ENCODE measurements at places on chromosomes 12 and 14.

DNA sequence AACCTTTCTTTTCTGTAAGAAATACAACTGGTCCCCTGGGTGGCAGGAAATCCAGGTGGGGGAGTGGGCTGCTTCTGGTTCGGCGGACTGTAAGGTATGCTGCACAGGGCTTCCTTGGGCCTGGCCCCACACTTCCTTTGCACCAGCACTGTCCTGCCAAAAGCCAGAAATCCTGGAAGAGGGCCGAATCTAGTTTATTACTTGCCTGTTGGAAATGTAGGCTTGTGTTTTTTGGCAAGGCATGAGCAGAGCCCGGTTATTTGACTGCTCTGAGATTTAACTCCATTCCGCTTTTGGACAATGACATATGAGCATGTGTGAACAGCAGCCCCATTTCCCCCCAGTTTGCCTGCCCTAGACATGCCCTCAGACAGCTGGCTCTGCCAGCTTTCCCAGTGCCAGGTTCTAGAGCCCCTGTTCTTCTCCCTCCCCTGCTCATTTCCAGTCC lies 86.6 kb downstream of the BORCS5 start:
- DNase-seq, result no peak

- no peak for DNase-seq
Observed at GRCh38 chr12:93626160-93626559, 51.0 kb upstream of the CRADD start.

DNA sequence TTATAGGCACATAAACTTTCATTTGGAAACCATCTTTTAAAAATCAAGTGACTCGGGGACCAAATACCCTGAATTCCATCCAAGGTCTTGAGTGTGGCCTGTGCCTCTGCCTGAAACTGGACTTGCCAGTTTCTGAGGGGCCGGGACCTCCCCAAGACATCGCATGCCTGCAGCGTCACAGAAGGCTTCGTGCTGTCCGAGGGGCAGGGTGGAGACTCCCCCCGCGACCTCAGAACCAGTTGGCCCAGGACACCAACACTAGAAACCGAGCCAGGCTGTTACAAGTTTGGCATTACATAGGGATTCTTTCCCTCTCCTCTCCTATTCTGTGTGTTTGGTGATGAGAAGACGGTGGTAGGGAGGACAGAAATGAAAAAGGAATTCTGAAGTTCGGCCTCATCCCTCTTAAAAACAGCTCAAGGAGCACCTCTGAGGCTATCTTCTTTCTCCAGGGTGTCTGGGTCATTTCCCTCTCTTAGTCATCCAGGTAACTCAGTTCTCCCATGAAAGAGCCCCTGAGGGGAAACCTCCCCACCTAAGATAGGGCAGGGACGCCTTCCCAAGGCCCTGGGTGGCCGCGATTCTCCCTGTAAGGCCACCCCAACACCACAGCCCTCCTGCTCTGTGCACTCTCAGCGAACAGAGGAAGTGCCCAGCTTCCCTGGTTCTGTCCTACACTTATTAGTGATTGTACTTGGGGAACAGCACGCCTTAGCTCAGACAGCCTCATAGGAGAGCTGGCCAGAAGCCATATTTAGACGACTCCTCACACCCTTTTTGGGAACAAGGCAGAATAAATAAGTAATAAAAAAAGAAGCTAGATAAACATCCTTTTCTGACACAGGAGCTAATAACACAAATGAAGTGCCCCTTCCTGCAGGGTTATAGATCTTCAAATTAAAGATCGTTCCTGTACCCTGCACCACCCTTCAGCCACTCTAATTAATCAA lies 93.8 kb downstream of the BCL11B start:
- DNase-seq, result no peak

DNA sequence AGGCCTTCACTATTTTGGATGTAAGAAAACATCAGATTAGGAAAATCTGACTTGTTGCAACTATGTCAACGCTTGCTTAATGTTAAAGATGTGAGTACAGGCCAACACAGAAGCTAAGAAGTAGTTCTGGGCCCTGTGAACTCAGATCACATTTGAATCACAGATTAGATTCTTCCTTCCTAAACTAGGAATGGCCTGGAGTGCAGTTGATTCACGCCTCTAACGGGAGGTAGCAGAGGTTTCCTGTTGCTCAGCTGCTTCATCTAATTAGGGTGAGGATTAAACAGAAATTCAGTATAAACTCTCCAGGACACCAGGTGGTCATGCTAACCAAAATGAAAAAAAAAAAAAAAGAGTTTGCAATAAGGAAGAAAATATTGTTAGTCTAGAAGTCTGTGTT lies 314.3 kb downstream of the TRHDE start:
- no peak for DNase-seq

GRCh38 chr12:46763230-46763629 lies 62.6 kb downstream of the SLC38A4 start:
- DNase-seq, result no peak

DNA sequence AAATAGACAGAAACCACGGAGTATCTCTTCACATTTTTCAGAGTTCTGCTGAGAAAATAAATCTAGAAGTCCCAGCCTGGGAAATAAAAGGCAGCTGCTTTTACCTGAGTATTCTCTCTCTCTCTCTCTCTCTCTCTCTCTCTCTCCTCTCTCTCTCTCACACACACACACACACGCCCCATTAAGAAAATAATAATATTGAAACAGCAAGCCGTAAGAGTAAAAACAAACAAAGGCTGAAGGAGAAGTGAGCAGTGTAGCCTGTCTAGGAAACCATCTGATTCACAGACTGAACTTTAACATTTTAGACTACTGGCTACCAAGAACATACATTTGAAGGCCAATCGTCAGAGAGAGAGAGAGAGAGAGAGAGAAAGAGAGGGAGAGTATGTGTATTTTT lies 8.4 kb downstream of the PTHLH start:
- DNase-seq, result no peak

GRCh38 chr12:57012600-57013465 lies 3.5 kb downstream of the TAC3 start:
- DNase-seq, result peak; percentile 78

- DNase-seq, result no peak
Observed at GRCh38 chr12:93777254-93777653, 100.1 kb downstream of the CRADD start.

GRCh38 chr12:100699209-100699608 lies 95.4 kb upstream of the ANO4 start:
- DNase-seq, result no peak

DNA sequence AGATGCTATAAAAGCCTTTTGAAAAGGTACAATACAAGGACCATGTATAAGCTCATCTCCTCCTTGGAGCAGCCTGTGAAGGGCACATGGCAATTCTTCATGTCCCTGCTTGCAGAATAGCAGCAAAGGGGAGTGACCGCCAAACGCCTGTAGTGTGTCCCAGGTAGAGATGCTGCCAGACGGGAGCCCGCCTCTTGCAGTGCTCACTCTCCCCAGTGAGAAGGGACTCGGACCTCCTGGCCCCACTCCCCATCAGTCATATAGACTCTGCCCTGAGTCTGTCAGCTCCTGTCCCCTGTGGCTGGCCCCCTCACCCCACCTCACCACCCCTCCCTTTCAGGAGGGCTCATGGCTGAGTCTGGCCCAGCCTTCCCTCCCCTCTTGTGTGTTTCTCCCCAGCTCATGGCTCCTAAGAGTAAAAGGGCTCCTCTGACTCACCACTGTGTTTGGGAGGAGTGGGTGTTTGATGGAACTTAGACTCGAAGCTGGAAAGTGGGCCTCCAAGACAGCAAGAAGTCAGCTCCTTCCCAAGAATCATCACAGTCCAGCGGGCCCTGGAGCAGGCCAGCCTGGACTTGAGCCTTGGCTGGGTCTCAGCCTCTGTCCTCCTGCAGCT lies 40.9 kb downstream of the DEGS2 start:
- no peak for DNase-seq

GRCh38 chr14:23347406-23348296 lies 5.0 kb downstream of the SLC22A17 start:
- DNase-seq, result no peak

GRCh38 chr12:47813511-47814196 lies 6.0 kb downstream of the HDAC7 start:
- peak; percentile 71 for DNase-seq

- no peak for DNase-seq
Observed at GRCh38 chr12:2126676-2127406, 74.1 kb downstream of the CACNA1C start.

GRCh38 chr12:49330032-49330619 lies 6.9 kb downstream of the C1QL4 start:
- no peak for DNase-seq

- no peak for DNase-seq
Observed at GRCh38 chr14:86243158-86243557, 713.2 kb downstream of the FLRT2 start.

GRCh38 chr12:89339526-89339925 lies 12.8 kb downstream of the DUSP6 start:
- DNase-seq, result no peak

GRCh38 chr12:27515671-27516070 lies 8.3 kb upstream of the PPFIBP1 start:
- DNase-seq, result no peak

DNA sequence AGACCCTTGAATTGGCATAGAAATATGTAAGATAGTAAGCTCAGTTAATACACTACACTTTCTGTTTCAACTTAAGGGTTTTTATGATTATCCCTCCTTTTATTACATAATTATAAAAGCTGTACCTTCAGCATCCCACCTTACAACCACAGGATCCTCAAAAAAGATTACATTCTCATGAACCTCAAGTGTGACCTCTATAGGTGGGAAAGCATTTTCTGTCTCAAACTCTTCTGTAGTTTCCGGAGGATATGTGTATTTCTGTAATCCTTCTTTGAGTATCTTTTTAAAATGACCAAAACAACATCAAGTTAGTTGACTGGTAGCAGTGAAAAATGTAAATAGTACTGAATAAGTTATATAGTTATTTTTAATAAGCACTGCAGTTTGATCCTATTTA lies 75.9 kb downstream of the DNAI7 start:
- peak; percentile 34 for DNase-seq

- no peak for DNase-seq
Observed at GRCh38 chr14:51657762-51658161, 6.1 kb downstream of the FRMD6 start.

GRCh38 chr14:32567543-32568384 lies 238.7 kb downstream of the AKAP6 start:
- DNase-seq, result no peak

DNA sequence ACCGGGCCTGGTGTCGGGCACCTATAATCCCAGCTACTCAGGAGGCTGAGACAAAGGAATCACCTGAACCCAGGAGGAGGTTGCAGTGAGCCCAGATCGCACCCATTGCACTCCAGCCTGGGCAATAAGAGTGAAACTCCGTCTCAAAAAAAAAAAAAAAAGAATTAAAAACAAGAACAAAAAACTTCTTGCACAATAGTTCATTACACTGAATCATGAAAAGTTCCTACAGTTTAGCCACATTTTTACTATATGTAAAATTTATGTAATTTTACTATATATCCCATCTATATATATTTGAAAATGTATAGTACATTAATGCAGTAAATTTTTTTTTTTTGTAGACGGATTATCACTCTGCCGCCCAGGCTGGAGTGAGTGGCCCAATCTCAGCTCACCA lies 4.6 kb downstream of the ATP5F1B start:
- no peak for DNase-seq

GRCh38 chr14:50061664-50062437 lies 54.5 kb downstream of the VCPKMT start:
- DNase-seq, result peak; percentile 75

GRCh38 chr12:57622293-57623245 lies 10.4 kb downstream of the B4GALNT1 start:
- DNase-seq, result peak; percentile 16

DNA sequence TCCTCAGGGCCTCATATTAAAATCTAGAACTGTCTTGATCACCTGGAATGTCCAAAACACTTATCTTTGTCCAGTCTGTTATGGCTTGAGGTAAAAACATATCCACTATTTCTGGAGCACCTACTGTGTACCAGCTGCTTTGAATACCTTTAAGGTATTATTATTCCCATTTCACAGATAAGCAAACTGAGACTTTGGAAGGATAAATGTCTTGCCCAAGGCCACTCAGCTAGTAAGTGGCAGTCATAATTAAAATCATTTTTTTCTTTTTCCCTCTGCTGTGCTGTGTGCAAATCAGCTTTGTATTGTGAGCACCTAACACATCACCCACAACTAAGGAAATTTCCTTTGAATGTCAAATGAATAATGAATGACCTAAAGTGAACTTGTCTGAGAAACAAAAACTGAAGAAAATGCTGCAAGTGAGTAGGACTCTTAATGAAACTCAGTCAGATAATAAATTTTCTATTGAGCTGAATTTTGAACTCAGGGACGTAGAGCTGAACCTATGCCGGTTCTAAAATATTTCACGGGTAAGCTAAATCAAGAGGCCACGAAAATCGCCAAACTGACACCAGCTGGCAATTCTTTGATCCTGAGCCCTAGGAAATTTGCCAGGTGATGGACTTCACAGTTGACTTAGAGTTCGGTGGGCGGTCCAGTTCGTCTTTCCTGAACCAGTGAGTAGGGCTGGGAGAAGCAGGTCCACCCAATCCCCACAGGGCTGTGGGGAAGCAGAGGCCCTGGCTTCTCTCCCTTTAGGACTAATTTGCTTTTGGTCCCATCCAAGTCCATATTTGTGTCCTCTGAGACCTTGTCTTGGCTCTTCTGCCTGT lies 159.7 kb upstream of the PWP1 start:
- DNase-seq, result no peak

GRCh38 chr12:109458086-109458485 lies 19.0 kb downstream of the KCTD10 start:
- no peak for DNase-seq

DNA sequence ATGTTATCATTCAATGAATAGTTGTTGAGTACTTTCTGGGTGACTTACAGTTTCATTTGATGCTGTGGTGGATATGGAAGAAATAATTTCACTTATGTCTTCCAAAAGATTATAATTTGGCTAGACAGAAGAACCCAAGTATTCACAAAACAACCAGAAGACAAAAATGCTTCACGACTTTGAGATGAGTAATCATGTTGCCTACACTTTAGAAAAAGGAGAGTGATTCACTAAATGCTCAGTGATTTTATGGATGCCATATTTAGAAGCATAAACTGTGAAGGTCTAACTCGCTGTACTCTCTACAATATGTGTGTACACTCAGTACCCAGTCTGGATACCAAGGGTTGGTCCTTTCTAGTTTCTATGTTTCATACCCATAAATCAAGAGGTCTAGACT lies 101.3 kb upstream of the E2F7 start:
- no peak for DNase-seq

- DNase-seq, result no peak
Observed at GRCh38 chr12:20490213-20490612, 121.9 kb downstream of the PDE3A start.
